Stimulated activated CD4-positive, alpha-beta T cell treated with anti-CD3 and anti-CD28 coated beads, Interleukin-1b, Interleukin-23, amount 100 ng/mL, for 1 hour (primary cell): ENCODE measurements at places on chromosomes 3 and 15.
A peak's percentile ranks its signal among the peaks of the same experiment; 100 is the strongest.

GRCh38 chr3:129009266-129009665 is 8.2 kb downstream of the EFCC1 start:
- no peak for DNase-seq

DNA sequence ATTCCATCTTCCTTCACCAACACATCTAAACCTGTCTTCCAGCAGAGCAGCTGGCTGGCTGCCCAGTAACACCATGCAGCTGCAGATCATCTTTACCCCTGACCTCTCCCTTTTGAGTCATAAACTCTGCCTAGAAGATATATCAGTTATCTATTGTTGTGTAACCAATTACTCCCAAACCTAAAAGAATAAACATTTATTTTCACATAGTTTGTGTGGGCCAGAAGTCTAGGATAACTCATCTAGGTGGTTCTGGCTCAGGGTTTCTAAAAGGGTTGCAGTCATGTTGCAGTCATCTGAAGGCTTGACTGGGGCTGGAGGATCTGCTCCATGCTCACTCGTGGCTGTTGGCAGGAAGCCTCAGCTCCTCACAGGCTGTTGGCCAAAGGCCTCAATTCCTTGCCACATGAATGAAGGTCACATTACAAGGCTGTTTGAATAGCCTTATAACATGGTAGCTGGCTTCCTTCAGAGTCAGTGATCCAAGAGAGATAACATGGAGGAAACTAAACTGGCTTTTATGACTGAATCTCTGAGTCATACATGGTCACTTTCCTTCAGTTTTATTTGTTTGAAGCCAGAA is 92.8 kb downstream of the GOLIM4 start:
- no peak for DNase-seq

GRCh38 chr3:45656575-45657363 is 32.4 kb upstream of the SACM1L start:
- DNase-seq, result peak; percentile 71

DNA sequence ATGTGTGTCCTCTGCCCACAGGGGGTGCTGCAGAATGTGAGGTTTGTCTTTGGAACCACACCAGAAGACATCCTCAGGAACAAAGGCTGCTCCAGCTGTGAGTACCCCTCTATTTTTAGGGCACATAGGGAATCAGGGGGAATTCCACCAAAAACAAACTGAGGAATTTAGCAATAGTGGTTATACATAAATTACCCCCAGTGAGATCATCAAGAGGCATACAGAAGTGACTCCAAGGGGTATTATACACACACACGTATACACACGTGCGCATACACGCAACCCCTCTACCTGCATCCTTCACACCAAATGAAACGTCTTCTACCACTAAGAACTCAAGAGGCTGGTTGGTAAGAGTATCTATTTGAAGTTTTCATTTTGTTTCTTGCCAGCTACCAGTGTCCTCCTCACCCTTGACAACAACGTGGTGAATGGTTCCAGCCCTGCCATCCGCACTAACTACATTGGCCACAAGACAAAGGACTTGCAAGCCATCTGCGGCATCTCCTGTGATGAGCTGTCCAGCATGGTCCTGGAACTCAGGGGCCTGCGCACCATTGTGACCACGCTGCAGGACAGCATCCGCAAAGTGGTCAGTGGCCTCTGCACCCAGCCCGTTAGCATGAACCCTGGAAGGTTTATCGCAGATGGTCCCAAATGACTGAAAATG is 2.9 kb downstream of the THBS1 start:
- no peak for DNase-seq

DNA sequence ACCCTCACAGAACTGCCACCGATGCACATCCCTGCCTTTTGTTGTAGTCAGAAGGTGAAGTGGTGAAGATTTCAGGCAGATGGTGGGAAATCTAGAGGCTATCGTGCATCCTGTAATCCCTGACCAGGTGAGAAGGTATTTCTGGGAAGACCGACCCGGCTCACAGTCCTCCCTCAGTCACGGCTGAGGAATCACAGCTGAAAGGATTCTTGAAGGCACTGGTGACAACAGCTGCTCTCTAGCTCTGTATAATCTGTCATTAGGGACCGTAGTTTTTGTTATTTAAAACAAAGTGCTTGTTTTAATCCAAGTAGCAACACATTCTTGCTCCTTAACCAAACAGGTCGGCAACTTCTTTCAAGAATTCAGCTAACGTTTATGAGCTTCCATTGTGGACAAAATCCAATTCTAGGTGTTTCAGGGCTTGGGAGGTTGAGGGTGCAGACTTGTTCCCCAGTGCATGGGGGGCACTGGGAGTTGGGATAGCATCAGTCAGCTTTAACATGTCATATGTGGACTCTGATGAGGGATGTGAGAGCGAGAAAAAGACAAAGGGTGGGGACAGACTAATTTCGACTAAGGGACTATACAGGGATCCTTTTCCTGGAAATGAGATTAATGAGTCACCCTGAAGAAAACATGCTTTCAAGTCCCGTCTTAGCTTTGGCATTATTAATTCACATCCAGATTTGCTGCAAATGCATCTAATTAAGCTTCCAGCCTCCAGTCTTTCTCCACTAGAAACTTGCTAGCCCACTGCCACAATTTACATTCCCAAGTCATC is 141.0 kb upstream of the RASGRP1 start:
- no peak for DNase-seq

DNA sequence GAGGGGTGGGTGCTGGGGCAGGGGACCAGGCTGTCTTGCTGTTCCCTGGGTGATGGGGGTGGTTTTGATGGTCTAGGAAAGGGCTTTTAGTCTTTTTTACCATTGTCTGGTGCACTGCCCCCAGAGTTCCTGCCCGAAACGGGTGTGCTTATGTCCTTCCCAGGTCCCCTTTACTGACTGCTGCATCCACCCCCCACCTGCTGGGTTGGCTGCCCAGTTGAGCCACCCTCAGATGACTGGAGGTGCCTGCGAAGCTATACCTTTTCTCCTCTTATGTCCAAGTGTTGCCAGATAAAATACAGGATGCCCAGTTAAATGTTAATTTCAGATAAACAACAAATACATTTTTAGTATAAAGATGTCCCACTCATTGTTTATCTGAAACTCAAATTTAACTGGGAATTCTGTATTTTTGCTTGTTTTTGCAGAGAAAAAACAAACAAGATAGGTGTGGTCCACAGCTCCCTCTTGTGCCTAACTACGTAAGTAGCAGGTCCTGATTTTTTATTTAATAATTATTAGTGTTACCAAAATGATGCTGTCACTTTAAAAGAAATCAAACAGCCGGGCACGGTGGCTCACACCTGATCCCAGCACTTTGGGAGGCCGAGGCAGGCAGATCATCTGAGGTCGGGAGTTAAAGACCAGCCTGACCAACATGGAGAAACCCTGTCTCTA is 6.1 kb upstream of the RPP14 start:
- DNase-seq, result no peak

DNA sequence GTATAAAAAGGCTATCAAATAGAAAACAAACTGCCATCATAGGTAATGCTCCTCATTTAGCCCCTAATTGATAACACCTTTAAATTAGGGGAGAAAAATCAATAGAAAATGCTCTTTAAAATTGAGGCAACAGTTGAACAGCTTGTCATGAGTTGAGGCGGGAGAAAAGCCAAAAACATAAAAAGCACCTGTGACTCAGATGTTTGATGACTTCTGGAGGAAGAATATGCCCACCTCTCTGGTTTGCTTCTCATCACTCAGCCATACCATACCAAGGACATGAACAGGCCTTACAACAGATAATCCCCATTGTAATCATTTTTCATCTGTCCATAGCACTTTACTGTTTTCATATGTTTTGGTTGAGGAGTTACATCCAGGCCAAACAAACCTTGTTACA is 246.0 kb downstream of the MYRIP start:
- no peak for DNase-seq

DNA sequence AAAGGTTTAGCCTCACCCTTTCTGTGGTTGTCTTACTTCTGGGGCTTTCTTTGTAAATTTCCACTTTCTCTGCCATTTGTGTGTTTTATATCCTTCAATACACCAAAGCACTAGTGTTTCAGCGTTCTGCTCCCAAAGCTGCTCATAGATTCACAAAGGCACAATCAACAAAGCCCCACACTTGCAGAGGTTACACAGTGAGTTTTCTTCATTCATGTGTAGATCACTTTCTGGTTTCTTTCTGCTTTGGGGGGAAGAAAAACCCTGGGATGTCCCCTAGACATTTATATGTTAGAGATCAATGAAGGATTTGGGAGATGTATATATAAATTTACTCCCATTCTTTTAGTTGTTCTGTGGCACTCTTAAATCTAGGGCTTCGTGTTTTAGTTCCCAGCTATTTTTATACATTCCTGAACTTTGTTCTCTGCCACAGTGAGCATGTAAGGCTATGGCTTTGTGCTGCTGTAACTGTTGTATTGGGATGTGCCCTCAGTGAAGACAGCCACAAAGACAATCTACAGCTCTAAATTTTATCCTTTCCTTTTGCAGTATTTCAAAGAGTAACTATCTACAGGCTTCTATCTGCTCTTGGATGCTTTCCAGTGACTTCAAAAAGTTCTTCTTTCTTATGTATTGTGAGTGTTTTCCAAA is 636.5 kb downstream of the ZBBX start:
- DNase-seq, result no peak

DNA sequence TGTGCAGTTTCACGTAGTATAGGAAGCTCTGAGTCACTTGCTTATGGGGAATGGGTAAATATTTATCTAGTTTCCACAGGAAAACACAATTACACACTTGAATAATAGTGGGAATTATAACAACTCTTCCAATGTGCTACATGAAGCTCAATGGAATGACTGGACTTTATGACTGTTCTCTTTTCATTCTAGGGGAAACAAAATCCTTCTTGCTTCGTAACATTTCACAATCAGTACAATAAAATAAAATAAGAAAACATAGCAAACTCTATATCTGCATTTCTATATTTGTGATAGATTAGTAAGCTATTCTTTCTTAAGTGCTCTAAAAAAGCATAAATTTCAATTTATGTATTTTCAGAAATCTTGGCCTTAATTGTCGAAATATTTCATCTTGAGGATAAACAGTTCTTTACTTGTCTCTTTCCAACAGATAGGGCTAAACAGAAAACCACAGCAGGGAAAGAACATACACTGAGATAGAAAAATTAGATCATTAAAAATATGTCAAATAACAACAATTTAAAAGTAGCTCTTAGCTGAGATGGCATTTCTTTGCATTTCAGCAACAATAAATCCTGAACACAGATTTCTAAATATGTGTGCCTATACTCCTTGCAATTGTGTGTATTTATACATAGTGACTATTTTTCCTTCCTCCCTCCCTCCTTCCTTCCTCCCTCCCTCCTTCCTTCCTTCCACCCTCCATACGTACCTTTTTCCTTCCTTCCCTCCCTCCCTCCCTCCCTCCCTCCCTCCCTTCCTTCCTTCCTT is 395.5 kb upstream of the KCNMB2 start:
- no peak for DNase-seq

DNA sequence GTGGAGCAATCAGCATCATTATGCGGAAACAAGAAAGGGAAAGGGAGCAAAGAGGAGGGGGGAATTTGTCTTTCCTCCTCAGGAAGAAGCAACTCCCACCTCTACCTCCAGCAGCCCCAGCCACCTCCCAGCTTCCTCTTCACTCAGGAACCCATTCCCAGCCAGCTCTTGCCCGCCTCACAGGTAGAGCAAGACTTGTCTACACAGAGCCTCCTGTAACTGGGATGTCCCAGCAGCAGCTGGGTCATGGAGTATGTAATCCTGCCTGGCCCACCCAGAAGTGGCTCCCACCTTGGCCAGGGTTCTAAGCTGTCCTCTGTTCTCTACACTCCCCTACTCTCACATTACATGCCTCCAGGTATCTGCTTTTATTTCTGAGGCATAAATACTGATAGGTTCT is 14.0 kb downstream of the IGDCC3 start:
- no peak for DNase-seq

DNA sequence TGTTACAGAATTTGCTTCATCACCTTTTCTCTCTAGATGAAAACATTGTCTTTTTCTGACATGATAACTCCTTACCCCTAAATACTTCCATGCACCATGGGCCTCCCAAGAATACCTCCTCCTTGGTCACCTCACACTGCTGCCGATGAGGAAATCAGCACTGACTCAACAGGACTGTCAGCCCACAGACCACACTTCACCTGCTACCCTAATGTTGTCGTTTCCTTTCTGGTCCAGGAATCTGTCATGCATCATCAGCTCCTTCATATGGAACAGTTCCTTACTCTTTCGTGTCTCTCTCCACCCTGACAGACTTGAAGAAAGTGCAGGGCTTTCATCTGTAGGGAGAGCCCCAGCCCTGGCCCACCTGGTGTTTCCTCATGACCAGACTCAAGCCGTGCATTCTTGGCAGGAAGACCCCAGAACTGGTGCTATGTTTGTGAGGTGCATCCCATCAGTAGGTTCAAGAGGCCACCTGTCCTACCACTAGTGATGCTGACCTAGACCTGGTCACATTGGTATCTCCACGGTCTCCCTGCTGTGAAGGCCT is 41.1 kb upstream of the PLXNA1 start:
- DNase-seq, result no peak

DNA sequence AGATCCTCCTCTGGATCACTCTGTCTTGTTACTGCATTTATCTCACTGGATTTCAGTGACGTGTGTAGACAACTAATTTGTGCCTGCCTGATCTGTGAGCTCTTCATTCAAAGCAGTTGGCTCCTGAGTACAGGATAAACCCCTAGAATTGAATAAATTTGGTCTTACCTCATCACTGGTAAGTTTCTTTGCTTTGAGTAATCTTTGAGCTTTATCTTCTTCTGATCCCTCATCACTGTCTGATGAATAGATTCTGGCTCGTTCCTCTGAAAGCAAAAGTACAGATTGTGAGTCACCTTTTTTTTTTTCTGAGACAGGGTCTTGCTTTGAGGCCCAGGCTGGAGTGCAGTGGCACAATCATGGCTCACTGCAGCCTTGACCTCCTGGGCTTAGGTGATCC is 24.5 kb downstream of the LEO1 start:
- no peak for DNase-seq

DNA sequence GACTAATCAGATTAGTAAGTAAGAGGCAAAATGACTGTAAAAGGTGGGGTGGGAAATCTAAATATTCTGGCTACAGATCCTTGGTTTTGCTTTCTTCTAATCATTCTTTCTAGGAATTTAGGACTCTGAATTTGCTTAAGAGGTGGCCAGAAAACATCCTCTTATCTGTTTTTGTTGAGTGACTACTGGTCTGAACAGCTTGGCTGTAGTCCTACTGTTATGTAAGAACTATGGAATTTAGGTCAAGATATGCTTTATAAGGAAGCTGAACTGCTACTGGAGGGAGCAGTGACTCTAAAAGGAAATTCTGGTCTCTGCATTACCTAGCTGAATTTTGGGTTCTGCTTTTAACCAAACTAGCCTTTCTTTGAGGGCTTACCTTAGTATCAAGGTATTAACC is 33.5 kb upstream of the CSPG5 start:
- no peak for DNase-seq

DNA sequence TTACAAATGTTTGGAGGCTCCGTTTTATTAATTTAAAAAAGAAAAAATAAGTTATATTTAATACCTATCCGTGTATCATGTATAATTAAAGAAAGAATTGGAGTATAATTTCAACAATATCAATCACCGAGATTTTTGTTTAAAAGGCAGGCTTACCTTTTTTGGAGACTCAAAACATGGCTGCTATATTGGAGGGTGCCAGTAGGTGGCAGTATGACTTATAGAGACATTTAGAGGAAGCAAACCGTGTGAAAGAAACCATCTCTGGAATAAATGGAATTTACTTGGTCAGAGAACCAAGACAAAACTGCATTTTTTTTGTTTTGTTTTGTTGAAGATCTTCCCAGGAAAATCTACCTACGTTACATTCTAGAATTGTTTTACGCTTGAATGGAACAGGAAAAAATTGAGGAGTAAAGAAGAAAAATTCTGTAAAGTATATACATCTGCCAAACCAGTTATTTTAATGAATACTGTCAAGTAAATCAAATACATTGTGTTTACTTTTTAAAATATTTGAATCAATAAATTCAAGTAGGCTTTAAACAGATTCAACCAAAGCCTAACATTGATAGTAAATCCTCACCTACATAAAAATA is 802.6 kb upstream of the ALCAM start:
- DNase-seq, result peak; percentile 38
